Calu3 (cell line): ENCODE measurements at places on chromosomes 12 and 14. TPM values are rescaled to one million over a fixed set of nuclear protein-coding genes. Genes with fewer than 3 reads are reported as not detected.

The GDF3 gene
- total RNA-seq: not detected in 2 replicates

The KCNA5 gene
- not detected in 2 replicates for total RNA-seq

- peak; percentile 20 for DNase-seq
Observed at GRCh38 chr12:63821781-63822251, 22.7 kb upstream of the SRGAP1 start.

- DNase-seq: no peak
Observed at GRCh38 chr12:46472893-46473633, 100.5 kb upstream of the SLC38A2 start.

DNA sequence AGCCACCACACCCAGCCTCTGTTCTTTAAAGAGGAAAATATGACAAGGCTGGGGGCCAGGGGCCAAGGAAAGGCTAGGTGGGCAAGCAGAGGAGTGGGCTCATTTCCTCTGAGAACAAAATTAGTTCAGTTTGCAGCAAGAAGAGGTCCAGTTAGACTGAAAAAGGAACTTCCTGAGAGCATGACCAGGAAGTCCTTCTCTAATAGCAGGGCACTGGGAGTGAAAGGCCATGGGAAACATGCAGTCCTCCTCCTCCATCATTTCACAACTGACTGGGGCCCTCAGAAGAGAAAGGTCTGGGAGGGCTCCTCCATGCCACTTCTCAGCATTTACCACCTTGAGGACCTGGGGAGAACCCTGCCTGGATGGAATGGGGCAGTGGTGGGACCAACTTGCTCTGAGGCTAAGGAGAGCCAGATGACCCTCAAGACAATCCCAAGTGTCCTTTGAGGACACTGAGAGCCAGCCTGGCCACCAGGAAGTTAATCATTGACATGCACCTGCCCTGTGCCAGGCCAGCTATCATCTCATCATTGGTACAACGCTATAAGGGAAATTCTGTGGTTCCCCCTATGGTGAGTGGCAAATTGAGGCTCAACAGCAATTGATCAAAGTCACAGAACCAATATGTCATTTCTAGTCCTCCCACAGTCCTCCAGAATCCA lies 2.0 kb downstream of the AQP2 start:
- no peak for DNase-seq

- DNase-seq: no peak
Observed at GRCh38 chr14:81737938-81738337, 204.3 kb upstream of the SEL1L start.
